Osteocyte (in vitro differentiated cells): ENCODE measurements at places on chromosomes 16 and 17. TPM values are rescaled to one million over a fixed set of nuclear protein-coding genes. Genes with fewer than 3 reads are reported as not detected.

The CBFA2T3 gene
- total RNA-seq: not detected in 2 replicates

The SLFN12L gene
- total RNA-seq: not detected in 2 replicates

The PERCC1 gene
- not detected in 2 replicates for total RNA-seq

The LLGL2 gene
- 2.4 and 3.3 TPM in 2 replicates for total RNA-seq

The ABCA9 gene
- total RNA-seq: 1.1 and 1.8 TPM in 2 replicates

The PIRT gene
- not detected in 2 replicates for total RNA-seq

DNA sequence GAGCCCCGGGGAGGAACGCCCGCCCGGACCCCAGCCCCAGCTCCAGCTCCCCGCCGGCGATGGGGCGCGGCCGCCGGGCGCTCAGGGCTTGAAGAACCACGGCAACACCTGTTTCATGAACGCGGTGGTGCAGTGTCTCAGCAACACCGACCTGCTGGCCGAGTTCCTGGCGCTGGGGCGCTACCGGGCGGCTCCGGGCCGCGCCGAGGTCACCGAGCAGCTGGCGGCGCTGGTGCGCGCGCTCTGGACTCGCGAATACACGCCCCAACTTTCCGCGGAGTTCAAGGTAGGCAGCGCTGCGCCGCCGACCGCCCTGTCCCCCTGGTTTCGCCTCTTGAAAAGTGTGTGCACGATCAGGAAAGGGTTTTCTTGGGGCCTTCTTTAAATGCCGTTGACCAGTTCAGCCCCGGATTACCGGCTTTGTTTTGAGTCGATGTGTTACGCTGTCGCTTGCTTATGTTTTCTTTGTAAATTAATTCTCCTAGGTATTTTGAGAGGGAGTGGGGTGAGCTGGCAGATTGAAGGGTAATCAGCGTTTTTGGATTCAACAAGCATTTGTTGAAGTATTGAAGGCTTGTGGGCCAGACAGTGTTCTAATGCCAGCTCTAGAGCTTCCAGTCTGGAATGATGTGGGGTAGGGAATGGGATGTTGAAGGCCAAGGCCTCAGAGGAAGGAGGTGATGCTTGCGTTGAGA lies 681 bp downstream of the USP43 start:
- H3K27ac ChIP-seq: peak overlapping the region; percentile 58
- peak; percentile 86 for DNase-seq
- peak overlapping the region; percentile 78 for H3K4me3 ChIP-seq
- no peaks in the 10 kb centered on the region for H3K27me3 ChIP-seq

- DNase-seq: no peak
- H3K4me1 ChIP-seq: peaks cover 5% of the 10 kb centered on the region
Observed at GRCh38 chr17:21017861-21018260, 24.9 kb downstream of the USP22 start.

DNA sequence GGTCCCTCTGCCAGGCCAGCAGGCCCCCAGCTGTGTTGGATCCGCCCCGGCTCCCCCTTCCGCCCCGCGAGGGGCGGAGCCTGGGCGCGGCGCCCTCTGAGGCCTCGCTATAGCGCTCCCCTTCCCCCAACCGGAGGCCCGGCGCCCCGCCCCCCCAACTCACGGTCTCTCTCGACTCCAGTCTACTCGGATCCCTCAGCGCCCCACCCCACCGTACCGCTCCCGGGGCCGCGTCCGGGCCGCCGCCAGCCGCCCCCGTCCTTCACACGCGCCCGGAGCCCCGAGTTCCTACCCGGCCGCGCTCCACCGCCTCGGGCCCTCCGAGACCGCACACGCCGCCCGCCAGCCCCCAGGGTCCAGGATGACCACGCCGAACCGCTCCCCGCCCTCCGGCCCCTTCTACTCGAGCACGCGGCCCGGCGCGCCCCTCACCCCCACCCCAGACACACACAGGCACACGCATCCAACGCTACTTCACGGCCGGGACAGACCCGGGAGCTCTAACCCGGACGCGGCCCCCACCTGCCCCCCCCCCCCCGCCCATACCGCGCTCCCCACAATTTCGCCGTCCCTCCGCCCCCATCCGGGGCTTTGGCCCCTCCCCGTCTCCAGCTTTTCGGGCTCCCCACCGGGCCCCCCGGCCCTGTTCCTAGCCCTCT lies 1.4 kb downstream of the PHF23 start:
- H3K36me3 ChIP-seq: peaks cover 40% of the 10 kb centered on the region
- H3K27ac ChIP-seq: peak overlapping the region; percentile 68
- H3K4me1 ChIP-seq: peaks cover 59% of the 10 kb centered on the region
- DNase-seq: peak; percentile 90
- H3K27me3 ChIP-seq: no peaks in the 10 kb centered on the region

GRCh38 chr16:75062135-75062975 lies 54.2 kb downstream of the LDHD start:
- H3K4me3 ChIP-seq: no peak overlapping the region
- no peaks in the 10 kb centered on the region for H3K27me3 ChIP-seq
- H3K27ac ChIP-seq: peak overlapping the region; percentile 71
- no peak for DNase-seq
- H3K36me3 ChIP-seq: no peaks in the 10 kb centered on the region

DNA sequence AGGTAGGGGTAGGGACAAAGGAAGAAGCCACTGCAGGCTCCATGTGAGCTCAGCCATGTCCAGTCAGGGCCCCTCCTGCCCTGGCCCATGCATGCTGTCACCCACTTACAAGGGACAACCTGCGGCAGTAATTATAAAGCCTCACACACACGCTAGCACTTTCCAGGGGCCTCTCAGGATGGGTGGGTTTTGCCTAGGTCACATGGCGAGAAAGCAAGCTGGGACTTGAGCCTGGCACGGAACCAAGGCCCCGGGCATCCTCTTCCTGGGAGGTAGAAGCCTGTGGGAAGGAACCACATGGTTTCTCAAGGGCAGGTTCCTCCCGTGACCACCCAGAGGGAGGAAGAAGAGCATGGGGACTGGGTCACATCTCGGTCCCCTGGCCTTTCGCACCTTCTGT lies 7.0 kb downstream of the ZNF319 start:
- H3K27ac ChIP-seq: no peak overlapping the region
- no peak overlapping the region for H3K4me3 ChIP-seq
- peaks cover 2% of the 10 kb centered on the region for H3K4me1 ChIP-seq
- H3K36me3 ChIP-seq: peaks cover 7% of the 10 kb centered on the region

- peaks cover 69% of the 10 kb centered on the region for H3K4me1 ChIP-seq
- H3K4me3 ChIP-seq: peak overlapping the region; percentile 52
- H3K36me3 ChIP-seq: no peaks in the 10 kb centered on the region
- H3K27ac ChIP-seq: peak overlapping the region; percentile 99
- H3K27me3 ChIP-seq: no peaks in the 10 kb centered on the region
Observed at GRCh38 chr17:42519546-42520491, 16.2 kb upstream of the NAGLU start.

DNA sequence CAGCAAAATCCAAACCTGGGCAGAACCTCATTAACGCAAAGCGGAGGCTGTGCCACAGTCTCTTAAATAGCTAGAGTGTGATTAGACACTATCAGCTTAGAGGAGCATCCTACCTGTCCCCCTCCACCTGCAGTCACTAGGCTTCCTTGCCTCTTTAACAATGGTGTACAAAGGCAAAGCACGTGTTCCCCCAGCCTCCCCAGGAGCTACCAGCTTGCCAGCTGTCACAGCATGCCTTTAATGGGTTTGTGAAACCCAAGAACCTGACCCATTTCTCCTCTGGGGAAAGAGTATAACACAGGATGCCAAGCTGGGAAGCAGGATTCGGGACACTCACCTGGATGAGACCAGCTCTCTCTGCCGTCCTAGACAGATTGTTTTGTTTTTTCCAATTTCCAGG lies 37.2 kb upstream of the TBX2 start:
- H3K27ac ChIP-seq: no peak overlapping the region
- H3K27me3 ChIP-seq: no peaks in the 10 kb centered on the region
- no peak for DNase-seq
- H3K36me3 ChIP-seq: peaks cover 1% of the 10 kb centered on the region
- no peak overlapping the region for H3K4me3 ChIP-seq

- no peak overlapping the region for H3K27ac ChIP-seq
- no peaks in the 10 kb centered on the region for H3K27me3 ChIP-seq
- no peaks in the 10 kb centered on the region for H3K36me3 ChIP-seq
- DNase-seq: no peak
Observed at GRCh38 chr16:51049276-51049675, 101.8 kb downstream of the SALL1 start.

GRCh38 chr17:76394166-76394565 lies 9.8 kb downstream of the SPHK1 start:
- no peaks in the 10 kb centered on the region for H3K4me1 ChIP-seq
- no peak overlapping the region for H3K27ac ChIP-seq
- no peak overlapping the region for H3K4me3 ChIP-seq
- no peaks in the 10 kb centered on the region for H3K27me3 ChIP-seq

- DNase-seq: peak; percentile 91
- peaks cover 5% of the 10 kb centered on the region for H3K4me1 ChIP-seq
- no peak overlapping the region for H3K27ac ChIP-seq
- H3K36me3 ChIP-seq: no peaks in the 10 kb centered on the region
- H3K27me3 ChIP-seq: no peaks in the 10 kb centered on the region
Observed at GRCh38 chr17:20226814-20227482, 217.8 kb downstream of the SPECC1 start.

DNA sequence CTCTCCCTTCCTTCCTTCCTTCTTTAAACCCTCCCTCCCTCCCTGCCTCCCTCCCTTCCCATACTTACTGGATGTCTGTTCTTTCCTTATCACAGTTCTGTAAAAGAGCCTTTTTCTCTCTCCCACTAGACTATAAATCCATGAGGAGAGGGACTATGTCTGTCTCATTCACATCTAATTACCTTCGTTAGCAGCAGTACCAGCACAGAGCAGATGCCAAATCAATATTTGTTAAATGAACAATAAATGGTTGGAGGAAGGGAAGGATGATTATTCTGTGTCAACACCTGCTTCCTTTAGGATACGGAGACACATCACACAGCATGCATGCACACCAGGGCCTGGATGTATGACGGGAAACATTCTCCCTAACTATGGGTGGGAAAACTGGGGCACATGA lies 94.2 kb downstream of the DNAH3 start:
- no peak overlapping the region for H3K27ac ChIP-seq
- H3K4me1 ChIP-seq: no peaks in the 10 kb centered on the region
- H3K4me3 ChIP-seq: no peak overlapping the region
- no peak for DNase-seq
- H3K36me3 ChIP-seq: no peaks in the 10 kb centered on the region

GRCh38 chr17:58556833-58557250 lies 42.4 kb upstream of the MTMR4 start:
- no peak overlapping the region for H3K4me3 ChIP-seq
- no peak for DNase-seq
- no peak overlapping the region for H3K27ac ChIP-seq
- no peaks in the 10 kb centered on the region for H3K36me3 ChIP-seq
- peaks cover 19% of the 10 kb centered on the region for H3K27me3 ChIP-seq

DNA sequence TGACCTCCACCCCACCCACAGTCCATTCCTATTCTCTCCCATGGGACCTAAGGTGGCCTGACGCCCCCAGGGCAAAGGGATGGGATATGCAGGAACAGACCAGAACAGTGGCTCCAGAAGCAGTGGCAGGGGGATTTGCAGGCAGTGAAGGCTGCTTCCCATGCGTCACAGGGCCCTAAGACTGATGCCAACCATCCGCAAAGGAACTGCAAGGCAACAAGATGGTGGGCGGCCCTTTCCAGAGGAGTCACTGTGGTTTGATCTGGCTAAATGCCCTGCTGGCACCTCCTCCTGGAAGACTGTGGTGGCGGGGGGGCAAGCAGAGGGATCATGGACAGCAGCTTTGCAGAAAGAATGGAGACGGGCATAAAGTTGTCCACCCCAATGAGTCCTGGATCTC lies 4.4 kb upstream of the SLC39A11 start:
- no peak overlapping the region for H3K4me3 ChIP-seq
- H3K4me1 ChIP-seq: peaks cover 20% of the 10 kb centered on the region
- no peaks in the 10 kb centered on the region for H3K27me3 ChIP-seq
- H3K36me3 ChIP-seq: no peaks in the 10 kb centered on the region

GRCh38 chr17:2050300-2051060 lies 4.4 kb upstream of the HIC1 start:
- H3K27ac ChIP-seq: no peak overlapping the region
- H3K36me3 ChIP-seq: no peaks in the 10 kb centered on the region
- peaks cover 25% of the 10 kb centered on the region for H3K4me1 ChIP-seq
- DNase-seq: peak; percentile 86
- no peak overlapping the region for H3K4me3 ChIP-seq

GRCh38 chr16:53220585-53220984 lies 165.8 kb downstream of the CHD9 start:
- H3K4me1 ChIP-seq: peaks cover 3% of the 10 kb centered on the region
- H3K36me3 ChIP-seq: peaks cover 22% of the 10 kb centered on the region
- no peak overlapping the region for H3K27ac ChIP-seq
- DNase-seq: no peak

GRCh38 chr17:57669671-57670529 lies 75.2 kb downstream of the CCDC182 start:
- DNase-seq: peak; percentile 46
- no peak overlapping the region for H3K4me3 ChIP-seq
- H3K27me3 ChIP-seq: no peaks in the 10 kb centered on the region

GRCh38 chr17:15454346-15454745 lies 13.1 kb downstream of the CDRT4 start:
- H3K4me3 ChIP-seq: no peak overlapping the region
- H3K27ac ChIP-seq: no peak overlapping the region
- DNase-seq: no peak
- peaks cover 5% of the 10 kb centered on the region for H3K36me3 ChIP-seq

GRCh38 chr16:17027488-17028129 lies 443.2 kb downstream of the XYLT1 start:
- no peaks in the 10 kb centered on the region for H3K36me3 ChIP-seq
- no peak overlapping the region for H3K27ac ChIP-seq
- no peak overlapping the region for H3K4me3 ChIP-seq
- H3K27me3 ChIP-seq: no peaks in the 10 kb centered on the region

DNA sequence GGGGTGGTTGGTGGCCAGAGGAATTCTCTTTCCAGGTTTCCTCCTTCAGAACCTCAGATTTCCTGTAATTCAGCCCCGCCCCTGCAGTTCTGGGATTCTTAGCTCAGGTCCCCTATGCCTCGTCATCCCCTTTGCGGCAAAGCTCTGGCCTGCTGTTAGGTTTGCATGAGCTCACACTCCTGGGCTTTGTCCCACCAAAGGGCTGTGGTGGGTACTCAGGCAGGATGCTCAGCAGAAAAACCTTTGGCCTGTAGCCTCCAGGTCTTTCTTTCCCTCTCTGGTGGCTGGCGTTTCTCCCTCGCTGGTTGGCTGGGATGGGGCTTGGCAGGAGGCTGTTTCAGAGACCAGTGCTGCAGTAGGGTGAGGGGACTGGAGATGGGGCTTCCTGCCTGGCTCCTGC lies 9.6 kb upstream of the PLEKHG4 start:
- no peak for DNase-seq
- no peak overlapping the region for H3K27ac ChIP-seq
- no peaks in the 10 kb centered on the region for H3K27me3 ChIP-seq
- H3K4me3 ChIP-seq: no peak overlapping the region

- no peak overlapping the region for H3K4me3 ChIP-seq
- DNase-seq: no peak
- H3K27me3 ChIP-seq: peaks cover 8% of the 10 kb centered on the region
- no peaks in the 10 kb centered on the region for H3K36me3 ChIP-seq
Observed at GRCh38 chr16:23801378-23801777, 34.4 kb upstream of the PRKCB start.
